ENCODE measurements at places on chromosomes 6 and 20.

- no peak for DNase-seq
These were observed 123.9 kb downstream of the MAP3K4 start for GRCh38 chr6:161115468-161115867.

GRCh38 chr20:32971703-32972161, 32.5 kb downstream of the SUN5 start:
- no peak for DNase-seq

DNA sequence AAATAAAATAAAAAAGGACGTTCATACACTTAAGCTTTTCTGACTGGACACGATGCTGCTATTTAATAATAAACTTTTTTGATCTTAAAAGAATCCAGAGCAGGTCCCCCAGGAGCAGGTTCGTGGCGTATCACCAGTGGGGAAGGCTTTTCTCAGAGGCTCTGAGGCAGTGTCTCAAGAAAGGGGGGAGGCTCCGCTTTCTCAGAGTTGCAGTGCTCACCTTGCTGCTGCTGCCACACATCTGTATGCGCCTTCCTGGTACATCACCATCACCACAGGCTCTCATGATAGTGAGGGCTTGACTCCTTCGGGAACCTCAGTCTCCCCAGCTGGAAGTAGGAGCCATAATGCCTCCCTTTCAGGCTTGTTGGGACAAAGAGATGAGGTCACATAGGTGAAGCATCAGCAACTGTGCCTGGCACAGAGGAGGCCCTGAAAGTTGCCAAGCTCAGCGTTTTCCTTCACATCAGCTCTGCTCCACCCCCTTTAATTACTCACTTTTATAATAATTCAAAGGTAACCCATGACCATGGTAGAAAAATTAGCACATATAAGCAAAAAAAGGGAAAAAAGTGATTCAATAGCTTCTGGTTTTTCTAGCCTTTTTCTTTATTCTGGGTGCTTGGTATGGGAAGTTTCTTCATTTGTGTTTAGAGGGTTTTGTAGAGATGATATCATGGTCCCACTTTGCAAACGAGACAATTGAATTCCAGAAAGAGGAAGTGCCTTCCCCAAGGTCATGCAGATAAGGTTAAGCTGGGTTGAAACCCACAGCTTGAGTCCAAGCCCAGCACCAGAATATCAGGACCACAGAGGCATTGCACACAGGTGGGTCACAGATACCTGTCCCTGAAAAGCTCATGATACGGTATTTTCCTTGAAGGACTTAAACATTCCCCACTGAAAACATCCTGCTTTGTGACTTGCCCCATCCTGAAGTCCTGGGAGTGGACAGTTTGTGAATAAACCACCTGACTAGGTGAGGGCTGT, 24.5 kb downstream of the SRSF3 start:
- DNase-seq: no peak

GRCh38 chr6:878179-878578, 185.2 kb upstream of the EXOC2 start:
- DNase-seq: no peak

DNA sequence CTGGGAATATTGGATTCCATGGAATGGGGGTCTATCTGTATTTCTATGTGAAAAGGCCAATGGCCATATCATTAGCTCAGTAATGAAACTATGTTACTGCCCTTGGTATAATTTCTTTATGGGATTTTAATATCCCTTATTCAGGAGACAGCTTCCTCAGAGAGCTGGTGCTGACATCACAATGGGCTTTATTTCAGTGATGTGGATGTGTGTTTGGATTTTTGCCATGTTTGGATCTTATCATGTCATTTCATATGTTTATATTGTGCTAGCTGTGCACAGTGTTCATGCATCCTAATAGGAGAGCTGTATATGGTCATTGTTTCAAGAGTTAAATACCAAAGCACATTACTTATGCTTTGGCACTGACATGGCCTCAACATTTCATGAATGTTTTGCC, 806.1 kb upstream of the MAP3K7 start:
- DNase-seq: no peak

GRCh38 chr20:63074182-63074581, 67.4 kb upstream of the BHLHE23 start:
- no peak for DNase-seq

DNA sequence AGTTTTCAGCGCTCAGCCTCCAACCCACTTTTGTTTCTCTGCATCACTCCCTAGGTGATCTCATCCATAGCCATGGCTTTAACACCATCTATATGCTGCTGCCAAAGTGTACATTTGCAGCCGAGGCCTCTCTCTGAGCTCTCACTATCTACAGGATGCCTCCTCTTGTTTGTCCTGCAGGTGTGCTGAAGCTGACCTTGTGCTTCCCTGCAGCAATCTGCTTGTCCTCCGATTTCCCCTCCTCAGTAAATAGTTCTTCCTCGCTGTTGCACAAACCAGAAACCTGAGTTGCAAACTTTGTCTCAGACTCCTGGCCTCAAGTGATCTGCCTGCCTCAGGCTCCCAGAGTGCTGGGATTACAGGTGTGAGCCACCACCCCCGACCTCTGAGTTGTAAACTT, 3.7 kb upstream of the TXNDC5 start:
- no peak for DNase-seq

DNA sequence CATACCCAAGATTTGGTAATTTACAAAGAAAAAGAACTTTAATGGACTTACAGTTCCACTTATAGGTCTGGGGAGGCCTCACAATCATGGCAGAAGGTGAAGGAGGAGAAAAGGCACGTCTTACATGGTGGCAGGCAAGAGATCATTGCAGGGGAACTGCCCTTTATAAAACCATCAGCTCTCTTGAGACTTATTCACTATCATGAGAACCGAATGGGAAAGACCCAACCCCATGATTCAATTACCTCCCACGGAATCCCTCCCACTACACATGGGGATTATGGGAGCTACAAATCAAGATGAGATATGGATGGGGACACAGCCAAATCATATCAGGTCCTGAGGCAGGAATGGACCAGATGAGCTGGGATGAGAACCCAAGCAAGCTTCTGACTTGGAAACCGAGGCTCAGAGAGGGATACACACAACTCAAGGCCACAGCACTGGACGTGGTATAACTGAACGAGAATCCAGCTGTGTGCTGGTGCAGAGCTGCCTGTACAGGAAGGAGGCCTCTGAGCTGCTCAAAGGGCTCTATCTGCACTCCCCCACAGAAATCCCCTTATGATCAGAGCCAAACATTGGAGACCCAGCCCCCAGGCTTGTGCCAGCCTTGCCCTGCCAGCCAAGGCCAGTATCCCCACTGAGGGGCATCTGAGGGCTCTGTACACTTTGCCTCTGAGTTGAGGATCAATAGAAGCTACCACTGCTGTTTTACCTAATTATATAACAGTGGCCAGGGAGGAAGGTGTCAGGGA, 137.8 kb downstream of the CEBPB start:
- DNase-seq: no peak

DNA sequence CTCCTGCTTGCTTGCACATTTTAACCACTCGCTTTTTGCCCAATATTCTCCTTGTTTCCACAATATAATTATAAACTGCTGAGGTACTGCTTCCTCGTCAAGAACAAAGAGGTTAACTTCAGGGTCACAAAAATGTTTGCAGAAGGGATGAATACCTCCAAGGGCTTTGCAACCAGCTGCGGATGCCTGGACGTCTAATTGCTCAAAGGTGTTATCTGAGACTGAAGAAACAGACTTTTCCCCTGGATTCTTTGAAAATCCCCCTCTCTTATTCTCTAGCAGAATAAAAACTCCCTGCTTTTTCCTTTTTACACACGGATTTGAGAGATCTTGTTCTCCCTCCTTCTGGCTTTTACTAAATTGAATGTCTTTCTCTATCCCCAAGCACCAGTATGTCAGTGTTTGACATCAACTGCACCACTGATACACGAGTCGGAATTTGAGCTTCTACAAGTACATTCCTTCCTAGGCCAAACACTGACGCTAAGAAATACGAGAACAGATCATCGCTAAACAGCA, 336 bp upstream of the SMPDL3A start:
- no peak for DNase-seq

DNA sequence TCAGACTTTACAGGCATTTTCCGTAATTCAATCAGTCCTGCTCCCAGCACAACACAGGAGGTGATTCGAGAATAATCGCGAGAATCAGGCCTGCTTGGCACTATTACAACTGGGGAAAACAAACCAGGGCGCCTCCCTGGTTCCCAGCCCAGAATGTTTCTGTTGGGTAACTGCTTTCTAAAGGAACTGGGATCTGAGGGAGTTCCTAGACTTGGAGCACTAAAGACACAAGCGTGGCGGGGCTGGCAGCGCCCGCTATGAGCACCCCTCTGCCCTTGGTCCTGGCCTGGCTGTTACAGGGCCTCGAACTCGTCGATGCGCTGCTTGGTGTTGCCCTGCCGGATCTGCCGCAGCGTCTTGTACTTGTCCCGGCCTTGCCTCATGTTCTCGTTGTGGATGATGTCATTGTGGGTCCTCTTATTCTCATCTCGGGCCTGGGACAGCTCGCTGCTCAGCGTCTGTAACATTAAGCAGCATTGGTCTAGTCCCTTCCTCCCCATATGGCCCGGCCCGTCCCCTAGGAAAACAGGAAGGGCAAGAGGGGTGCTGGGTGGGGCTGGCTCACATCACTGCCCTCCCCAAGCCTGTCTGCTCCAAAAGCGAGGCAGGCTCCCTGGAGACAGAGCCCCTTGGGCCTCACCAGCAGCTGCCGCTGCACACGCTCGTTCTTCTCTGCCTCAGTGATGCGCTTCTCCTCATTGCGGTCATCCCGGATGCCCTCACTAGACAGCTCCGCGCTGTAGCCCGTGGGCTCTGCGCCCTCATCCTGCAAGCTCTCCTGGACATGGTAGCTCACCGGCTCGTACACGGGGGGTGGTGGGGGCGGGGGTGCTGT, 52.3 kb downstream of the EZR start:
- no peak for DNase-seq

- no peak for DNase-seq
These were observed 61.4 kb downstream of the FAM135A start for GRCh38 chr6:70474751-70475150.

GRCh38 chr6:108127056-108127455, 38.8 kb upstream of the NR2E1 start:
- DNase-seq: no peak

DNA sequence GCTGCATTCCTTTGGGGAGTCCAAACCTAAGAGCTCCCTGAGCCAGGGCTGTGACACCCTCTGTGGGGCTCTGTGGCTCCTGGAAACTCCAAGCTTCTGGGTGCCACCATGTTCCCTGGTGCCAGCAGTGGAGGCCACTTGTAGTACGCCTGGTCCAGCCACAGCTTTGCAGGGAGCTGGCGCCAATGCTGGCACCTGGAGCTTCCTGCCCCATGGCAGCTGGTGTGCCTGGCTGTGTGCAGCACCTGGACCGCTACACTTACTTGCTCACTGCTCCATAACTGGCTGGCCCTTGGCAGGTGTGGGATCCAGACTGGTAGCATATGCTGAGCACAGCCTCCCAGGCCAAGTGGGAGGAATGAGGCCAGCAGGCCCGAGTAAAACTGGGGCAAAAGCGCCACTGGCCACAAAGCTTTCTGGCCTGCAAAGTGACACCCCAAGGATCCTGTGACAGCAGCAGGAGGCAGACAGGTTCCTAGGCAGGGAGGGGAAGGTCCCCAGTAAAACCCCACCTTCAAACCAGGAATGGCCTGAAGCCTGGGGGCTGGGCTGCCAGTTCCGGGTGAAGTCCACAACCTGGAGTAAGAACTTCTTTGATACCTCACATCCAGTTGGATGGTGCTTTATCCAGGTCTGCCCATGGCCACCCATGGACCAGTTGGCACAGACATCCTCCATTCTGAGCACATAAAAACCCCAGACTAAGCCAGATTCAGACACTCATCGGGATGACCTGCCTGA, 461.0 kb downstream of the TBC1D32 start:
- DNase-seq: no peak

DNA sequence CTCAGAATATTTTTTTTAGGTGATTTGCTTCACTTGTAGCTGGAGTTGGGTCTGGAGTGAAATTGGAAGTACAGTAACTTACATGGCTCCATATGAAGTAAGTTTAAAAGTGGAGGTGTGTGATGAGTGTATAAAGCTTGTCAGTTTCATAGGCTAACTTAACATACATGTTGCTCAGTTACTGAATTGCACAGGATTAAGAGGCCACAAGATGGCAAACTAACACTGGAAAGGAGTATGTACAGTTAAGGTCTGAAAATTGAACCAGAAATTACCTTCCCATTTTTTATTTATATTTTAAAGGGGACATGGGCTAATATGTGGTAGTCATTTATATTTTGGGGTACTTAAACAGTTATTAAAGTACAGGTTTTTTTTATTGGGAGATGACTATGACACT, 45.3 kb upstream of the SMIM8 start:
- DNase-seq: no peak

DNA sequence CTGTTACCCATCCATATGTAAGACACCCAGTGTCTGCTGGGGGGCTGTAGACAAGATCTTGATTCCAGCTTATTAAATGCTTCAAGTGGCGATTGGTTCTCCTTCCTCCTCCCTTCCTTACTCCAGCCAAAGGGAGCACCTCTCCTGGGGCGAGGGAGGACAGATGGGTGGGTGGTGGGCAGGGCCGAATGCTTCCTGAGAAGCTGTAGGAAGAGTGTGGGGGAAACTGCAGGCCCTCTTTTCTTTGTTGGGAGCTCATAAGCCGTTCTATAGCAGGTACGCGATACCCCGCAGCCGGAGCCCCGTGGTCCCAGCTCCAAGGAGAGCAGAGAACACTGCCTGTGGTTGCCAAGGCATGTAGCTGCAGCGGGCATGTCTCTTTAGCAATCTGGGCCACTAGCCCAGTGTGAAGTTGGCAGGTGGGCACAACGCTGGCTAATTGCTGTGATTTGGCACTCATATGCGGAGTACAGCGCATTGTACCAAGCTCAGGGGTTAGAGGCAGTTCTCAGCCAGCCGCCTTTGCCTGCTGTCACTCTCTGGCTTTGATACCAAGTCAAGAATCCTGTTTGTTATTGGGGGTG, 14.7 kb upstream of the KCNG1 start:
- DNase-seq: no peak

DNA sequence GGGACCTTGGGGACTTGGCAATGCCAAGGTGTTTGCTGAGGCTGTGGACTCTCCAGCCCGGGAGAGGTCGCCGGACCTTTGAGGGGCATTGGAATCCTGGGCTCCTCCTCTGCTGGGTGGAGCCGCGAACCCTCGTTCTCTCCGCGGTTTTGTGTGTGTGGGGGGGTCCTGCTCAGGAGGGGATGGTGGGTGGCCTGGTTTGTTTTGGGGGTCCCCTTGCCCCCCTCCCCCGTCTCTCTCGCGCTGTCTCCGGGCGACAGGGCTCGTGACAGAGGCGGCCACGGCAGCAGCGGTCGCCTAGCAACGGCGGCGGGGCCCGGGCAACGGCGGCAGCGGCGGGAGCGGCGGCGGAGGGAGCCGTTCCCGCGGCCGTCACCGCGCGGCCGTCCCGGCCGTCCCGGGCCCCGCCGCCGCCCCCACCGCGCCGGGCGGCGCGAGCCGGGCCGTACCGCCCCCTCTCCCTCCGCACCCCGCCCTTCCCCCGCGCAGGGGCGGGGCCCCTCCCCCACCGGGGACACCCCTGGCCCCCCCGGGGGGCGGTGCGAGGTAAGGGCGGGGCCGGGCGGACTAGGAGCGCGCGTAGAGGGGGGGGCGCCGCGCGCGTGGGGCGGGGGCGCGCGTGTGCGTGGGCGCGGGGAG, 7.8 kb downstream of the SYNGAP1 start:
- peak; percentile 60 for DNase-seq

- no peak for DNase-seq
These were observed 4.0 kb downstream of the CD40 start for GRCh38 chr20:46122071-46122470.
